ENCODE measurements at places on chromosomes 2 and 18. TPM values are rescaled to one million over a fixed set of nuclear protein-coding genes. Genes with fewer than 3 reads are reported as not detected.

Gene KATNAL2
- 1.9 TPM for polyA plus RNA-seq

Gene DCC
- polyA plus RNA-seq: 0.67 TPM

Gene IL36A
- polyA plus RNA-seq: not detected

Gene TMEM182
- polyA plus RNA-seq: 3.6 TPM

Gene TIMM21
- 49.0 TPM for polyA plus RNA-seq

DNA sequence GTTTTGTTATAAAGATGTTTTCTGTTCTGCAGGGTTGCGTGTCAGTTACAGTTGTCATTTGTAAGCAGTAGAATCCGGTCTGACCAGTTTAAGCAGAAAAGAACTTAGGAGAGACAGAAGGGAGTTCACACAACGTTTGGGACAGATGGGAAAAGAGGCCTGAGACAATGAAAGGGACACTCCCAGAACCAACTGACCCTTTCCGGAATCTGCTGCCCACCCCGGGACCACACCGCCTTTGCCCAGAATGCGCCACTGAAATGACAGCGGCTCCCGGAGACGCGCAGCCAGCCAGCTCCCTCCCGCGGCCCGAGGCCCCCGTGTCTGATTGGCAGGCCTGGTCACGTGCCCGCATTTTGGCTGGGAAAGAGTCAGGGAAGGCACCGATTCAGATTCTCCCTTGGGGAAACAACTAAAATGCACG, 244.6 kb downstream of the BCL2 start:
- no peak for DNase-seq

GRCh38 chr2:69946351-69947324, 14.8 kb downstream of the ASPRV1 start:
- no peak for DNase-seq

- no peak for DNase-seq
Observed at GRCh38 chr18:34801774-34802173, 91.7 kb downstream of the DTNA start.

GRCh38 chr18:35999925-36000324, 27.4 kb downstream of the RMP24 start:
- DNase-seq: no peak

DNA sequence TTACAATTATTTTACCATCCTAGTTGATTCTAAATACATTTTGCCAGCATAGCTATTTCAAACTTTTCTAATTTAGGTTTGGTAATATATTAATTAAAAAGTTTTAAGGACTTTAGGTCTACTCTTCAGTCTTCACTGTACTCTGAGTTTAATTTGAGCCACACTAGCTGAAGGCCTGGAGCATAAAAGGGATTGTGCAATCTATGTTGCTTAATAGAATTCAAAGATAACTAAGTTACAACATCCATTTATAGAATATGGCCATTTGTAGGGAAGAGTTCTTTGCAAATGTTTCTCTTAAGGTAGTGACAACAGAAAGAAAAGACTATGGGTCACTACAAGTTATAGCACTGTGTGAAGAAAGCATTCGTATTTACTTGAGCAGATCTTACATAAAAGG, 702.2 kb upstream of the NRXN1 start:
- peak; percentile 16 for DNase-seq

- DNase-seq: no peak
Observed at GRCh38 chr2:23620841-23621341, 235.9 kb downstream of the KLHL29 start.

DNA sequence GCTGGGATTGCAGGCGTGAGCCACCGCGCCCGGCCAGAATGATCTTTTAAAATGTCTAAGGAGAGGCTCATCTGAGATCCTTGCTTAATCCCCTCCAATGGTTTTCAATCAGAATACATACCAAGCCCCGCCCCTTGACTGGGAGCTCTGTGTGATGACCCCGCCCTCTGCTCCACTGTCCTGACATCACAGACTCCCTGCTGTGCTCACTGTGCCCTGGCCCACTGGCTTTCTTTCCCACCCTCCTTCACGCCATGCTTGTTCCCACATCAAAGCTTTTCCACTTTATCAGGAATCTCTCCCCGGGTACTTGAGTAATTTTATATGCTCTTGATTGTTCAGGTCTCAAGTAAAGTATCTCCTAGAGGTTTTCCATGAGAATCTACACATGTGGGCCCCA, 762.3 kb upstream of the ID2 start:
- DNase-seq: no peak

DNA sequence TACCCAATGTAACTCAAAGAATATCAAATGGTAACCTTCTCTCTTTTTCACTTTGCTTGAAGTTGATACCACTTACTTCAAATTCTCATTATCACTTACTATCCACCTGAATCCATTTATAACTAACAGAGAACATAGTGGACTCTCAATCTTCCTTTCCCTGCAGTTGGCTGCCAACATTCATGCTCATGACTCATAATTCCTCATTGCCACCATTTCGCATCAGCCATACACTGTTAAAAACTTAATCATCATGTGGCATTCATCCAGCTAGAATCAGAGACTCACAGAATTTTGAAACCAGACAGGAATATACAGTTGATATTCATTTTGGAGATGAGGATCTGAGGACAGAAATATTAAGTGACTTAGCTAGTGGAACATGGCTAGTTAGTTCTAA, 56.8 kb downstream of the SLC4A10 start:
- no peak for DNase-seq

DNA sequence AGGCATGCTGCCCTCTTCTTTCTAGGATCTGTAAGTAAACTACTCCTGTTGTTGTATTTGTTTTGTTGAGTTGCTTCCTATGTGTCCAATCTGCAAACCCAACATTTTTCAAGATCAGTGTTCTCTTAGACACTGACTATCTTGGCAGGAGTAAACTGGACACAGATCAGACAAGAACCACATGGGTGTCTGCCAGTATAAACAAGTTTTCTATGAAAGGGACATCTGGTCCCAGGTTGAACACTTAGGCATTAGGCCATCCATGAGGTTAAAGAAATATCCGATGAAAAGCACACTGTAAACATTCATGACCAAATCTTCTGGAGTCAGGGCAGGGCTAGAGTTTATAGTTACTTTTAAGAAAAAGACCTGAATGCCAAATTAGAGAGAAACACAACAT, 441.8 kb downstream of the NYAP2 start:
- DNase-seq: no peak

GRCh38 chr2:144414324-144414845, 105.5 kb downstream of the ZEB2 start:
- peak; percentile 80 for DNase-seq

DNA sequence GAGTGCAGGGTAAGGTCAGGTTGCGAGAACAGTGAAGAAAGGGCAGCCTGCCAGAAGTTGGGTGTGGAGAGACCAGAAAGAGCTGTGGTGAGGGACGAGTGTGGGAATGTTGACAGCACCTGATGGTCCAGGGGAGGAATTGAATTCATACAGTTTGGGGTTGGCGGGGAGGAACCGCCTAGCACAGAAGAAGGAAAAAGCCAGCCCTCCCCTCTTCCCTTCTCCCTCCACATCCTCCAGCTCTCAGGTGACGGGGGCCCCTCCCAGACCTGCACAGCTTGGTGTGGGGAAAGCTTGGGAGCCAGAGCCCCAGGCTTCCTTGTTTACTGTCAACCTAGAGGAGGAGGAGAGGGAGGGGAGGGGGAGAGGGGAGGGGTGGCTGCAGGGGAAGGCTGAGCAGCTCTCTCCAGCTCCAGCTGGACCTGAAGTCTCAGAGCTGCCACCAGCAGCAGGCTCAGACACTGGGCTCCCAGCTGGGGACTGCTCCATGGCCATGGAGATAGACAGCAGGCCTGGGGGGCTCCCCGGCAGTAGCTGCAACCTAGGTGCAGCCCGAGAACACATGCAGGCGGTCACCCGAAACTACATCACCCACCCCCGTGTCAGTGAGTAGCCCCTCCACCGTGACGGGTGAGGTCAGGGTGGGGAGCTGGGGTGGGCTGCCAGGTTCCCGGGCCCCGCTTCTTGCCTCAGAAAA, at the start of gene ATP6V1B1:
TSS of gene ATP6V1B1 (plus strand) at position 433 of the 697 bp plus-strand sequence. CDS start at position 488, 55 bp downstream.
- no peak for DNase-seq

DNA sequence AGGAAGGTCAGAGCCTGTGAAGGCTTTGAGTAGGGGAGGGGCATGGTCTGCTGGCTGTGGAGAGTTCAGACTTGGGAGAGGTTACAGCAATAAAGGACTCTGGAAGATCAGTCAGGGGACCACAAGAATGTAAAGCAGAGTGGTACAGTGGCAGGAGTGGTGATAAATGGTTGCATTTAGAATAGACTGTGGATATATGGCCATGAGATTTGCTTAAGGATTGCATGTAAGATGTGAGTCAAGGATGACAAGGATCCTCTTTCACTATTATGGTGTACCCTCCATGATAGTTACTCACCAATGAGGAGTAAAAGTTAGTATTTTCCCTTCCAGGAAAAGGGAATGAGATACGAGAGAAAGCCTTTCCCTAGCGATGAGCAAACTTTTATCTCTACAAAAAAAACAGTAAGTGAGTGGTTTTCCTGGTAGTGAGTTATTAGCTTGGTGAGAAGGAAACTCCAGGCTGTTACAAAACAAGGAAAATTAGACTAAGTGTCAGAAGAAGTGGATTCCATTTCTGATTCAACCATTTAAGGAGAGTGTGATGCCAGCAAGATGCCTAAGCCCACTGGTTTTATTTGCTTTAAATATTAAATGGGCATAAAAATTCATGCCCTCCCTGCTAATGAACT, 818.0 kb upstream of the ACVR2A start:
- no peak for DNase-seq

DNA sequence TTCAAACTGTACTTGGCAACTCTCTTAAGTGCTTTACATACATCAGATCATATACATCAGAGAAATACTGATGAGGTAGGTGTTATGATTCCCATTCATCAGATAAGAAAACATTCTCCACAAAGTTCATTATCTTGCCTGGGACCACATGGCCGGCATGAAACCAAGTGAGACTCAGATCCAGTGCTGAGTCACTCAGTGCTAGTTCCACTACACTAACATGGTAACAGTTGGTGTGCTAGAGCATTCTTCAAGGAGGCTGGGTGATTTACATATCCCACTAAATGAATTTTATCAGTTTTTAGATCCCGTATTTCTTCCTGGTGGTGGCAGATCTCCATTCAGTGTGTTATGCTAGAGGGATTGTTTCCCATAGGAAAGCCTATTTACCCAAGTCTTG, 772.0 kb downstream of the CNTNAP5 start:
- no peak for DNase-seq

- DNase-seq: no peak
Observed at GRCh38 chr2:64773461-64774118, 119.9 kb upstream of the SERTAD2 start.

DNA sequence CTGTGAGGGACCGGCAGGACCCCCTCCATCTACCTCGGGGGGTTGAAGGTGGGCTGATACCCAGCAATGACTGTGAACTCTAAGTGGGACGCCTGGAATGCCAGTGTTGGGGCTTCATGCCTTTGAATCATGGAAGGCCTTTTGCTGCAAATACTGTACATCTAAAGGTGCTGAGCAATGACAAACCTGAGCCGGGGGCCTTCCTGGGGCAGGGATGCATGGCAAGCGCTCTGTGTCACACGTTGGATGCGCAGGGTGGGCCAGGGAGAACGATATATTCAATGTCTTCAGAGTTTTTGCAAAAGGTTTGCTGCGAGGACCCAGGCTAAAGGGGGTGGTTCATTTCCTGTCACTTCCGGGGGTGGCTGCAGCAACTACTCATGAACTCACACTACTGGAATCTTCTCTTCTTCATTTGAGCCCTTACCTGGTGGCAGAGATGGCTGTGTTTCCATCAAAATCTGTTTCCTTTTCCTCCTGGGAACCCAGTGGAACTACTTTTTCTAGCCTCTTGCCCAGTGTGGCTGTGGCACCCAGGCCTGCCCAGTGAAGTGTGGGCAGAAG, 24.1 kb upstream of the INHBB start:
- DNase-seq: no peak

GRCh38 chr2:162261032-162261945, 18.0 kb upstream of the FAP start:
- DNase-seq: no peak

DNA sequence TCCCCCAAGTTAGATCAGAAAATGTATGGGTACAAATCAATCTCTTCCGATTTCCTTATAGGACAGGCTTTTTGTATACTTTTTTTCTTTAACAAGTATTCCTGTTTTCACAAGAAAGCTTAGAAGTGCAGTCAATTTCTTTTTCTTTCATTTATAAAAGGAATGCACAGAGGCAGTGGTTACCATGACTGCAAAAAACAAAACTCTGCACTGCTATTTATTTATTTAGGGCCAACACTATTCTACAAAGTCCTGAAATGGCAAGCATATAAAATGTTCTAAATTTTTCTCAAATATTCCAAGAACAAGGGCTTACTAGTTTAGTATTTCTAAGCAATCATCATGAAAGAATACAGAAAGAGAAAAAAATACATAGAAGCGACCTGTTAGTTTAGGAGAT, 22.2 kb downstream of the ATAD2B start:
- DNase-seq: no peak

DNA sequence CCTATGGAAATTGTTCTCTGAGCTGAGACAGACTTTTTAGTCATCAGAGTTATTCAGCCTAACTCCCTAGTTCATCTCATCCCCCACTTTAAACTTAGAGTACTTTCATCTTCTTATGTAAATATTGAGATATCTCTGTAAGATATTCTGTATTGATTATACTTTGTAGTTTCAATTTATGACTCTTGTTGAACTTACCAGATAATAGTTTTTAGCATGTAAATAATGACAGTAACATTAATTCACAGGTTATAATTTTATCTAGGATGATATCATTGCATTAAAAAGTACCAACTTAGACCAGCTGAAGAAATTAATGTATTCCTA, 14.8 kb upstream of the EIF2AK2 start:
- DNase-seq: no peak

DNA sequence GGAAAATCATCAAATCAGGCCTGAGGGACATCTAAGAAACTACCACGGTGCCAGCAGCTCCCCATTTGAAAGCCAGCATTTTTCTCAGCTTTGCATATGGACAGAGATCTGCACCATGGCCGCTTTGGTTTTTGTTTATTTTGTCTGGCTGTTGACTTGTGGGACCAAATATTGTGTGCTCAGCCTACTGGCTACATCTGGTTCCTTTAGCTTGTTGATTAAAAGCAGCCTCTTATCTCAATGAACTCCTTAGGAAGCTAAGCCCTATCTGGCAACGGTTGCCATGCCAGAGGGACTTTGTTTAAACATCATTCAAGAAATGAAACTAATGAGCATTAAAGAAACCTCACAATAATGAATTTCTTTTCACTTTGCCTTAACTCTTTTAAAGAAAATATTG, 32.4 kb upstream of the CCDC150 start:
- DNase-seq: no peak

- no peak for DNase-seq
Observed at GRCh38 chr2:230170532-230170931, 49.3 kb downstream of the SP110 start.

GRCh38 chr2:85580206-85580605, 2.8 kb downstream of the VAMP8 start:
- DNase-seq: no peak

DNA sequence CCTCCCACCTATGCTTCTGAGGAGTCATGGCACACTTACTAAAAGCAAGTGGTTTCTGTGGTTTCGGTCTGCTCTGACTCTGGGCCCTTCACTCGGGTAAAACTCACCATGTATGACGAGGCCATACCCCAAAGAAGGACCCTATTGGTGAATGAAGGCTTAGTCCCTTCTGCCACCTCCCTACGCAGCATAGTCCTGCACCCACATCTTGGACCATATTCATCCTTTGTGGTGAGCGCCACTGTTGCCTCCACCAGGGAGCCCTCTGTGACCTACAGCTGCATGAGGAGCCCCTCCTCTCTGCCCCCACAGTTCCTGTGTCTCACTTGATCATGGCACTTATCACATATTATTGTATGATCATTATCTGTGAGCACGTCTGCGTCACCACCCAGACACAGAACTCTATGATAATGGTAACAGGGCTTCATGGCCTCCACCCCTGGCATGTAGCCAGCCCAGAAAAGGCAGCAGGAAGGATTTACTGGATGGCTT, 113.3 kb downstream of the TFCP2L1 start:
- DNase-seq: no peak

- no peak for DNase-seq
Observed at GRCh38 chr18:54169431-54170403, 54.8 kb downstream of the MBD2 start.
